GM23248 (cell line): ENCODE measurements at places on chromosomes 3 and 15. TPM values are rescaled to one million over a fixed set of nuclear protein-coding genes. Genes with fewer than 3 reads are reported as not detected.

DNA sequence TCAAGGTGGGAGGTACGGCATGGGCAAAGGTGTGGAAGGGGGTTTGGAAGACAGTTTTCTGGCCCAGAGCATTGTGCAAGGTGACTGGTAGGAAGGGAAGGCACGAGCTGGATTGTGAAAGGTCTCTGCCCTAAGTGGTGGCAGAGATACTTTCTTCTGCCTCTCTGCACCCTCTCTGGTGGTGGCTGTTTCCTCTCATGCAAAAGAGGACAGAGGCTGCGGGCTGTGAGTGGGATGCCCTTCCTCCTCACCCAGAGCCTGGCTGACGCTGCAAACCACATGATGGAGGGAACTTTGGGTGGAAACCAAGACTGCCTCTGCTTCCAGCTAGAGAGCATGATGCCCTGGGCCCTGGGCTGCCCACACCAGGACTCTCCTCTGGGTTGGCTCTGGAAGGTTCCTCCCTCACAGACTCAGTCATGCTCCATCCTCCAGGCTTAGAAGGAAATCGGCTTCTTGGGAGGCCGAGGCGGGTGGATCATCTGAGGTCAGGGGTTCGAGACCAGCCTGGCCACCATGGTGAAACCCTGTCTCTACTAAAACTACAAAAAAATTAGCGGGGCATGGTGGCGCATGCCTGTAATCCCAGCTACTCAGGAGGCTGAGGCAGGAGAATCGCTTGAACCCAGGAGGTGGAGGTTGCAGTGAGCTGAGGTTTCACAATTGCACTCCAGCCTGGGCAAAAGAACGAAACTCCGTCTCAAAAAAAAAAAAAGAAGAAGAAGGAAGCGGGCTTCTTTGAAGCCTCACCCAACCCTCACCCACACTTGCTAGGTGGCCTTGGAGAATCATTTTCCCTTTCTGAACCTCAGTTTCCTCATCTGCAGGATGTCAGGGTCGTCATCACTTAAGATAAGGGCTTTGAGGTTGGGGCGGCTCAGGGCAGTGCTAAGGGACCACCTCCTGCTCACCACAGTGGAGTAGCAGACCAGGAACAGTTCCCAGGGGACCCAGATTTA is 8.3 kb downstream of the PSTPIP1 start:
- H3K4me3 ChIP-seq: no peak overlapping the region
- DNase-seq: no peak
- no peaks in the 10 kb centered on the region for H3K36me3 ChIP-seq
- no peak overlapping the region for H3K27ac ChIP-seq
- H3K27me3 ChIP-seq: peaks cover 3% of the 10 kb centered on the region; the same call in 1 of the 2 replicates
- H3K4me1 ChIP-seq: no peaks in the 10 kb centered on the region

CCK gene
- total RNA-seq: 0.97 TPM in 1 of 2 replicates, not detected in the other

PROK2 gene
- total RNA-seq: not detected in 2 replicates

THPO gene
- total RNA-seq: not detected in 2 replicates

HCLS1 gene
- total RNA-seq: 28.6 and 29.8 TPM in 2 replicates

DNA sequence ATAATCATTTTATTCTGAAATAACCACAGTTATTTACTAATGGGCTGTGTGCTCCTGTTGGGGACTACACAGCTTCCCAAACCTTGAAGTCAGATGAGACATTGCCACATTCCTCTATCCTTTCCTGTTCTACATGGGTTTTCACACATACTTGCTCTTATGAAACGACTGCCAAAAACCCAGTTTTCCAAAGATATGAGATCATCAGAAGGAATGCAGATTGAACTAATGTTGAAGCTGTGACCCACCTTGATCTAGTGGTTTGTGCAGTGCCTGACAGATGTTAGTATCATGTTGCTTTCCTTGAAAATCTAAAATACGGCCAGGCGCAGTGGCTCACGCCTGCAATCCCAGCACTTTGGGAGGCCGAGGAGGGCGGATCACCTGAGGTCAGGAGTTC is 144.6 kb downstream of the VGLL4 start:
- H3K4me1 ChIP-seq: peaks cover 15% of the 10 kb centered on the region
- peak overlapping the region; percentile 41 for H3K27ac ChIP-seq
- no peaks in the 10 kb centered on the region for H3K36me3 ChIP-seq
- no peaks in the 10 kb centered on the region for H3K27me3 ChIP-seq
- peak; percentile 90 for DNase-seq

HRG gene
- total RNA-seq: not detected in 2 replicates

DNA sequence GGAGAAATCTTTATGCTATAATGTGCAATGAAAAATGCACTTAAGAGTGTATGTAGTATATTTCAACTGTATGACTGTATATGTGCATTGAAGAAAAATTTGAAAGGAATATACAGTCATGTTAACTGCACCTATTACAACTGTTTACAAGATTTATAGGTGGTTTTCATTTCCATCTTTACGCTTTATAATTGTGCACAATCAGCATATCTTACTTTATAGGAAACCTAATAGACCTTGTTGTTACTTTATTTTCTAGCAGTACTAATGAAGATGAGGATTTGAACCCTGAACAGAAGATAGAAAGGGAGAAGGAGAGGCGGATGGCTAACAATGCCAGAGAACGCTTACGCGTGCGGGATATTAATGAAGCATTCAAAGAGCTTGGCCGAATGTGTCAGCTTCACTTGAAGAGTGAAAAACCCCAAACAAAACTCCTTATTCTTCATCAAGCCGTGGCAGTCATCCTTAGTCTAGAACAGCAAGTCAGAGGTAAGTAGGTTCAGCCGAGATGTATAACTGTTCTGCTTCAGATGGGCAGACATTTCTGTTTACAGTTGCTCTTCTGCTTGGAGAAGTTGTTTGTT is 103.4 kb upstream of the CGNL1 start:
- H3K4me3 ChIP-seq: no peak overlapping the region
- no peak overlapping the region for H3K27ac ChIP-seq
- no peak for DNase-seq
- no peaks in the 10 kb centered on the region for H3K27me3 ChIP-seq
- H3K4me1 ChIP-seq: no peaks in the 10 kb centered on the region

IL17RD gene
- total RNA-seq: 0.76 and 1.2 TPM in 2 replicates

MED12L gene
- 0.13 and 0.32 TPM in 2 replicates for total RNA-seq
